ENCODE measurements at places on chromosomes 7 and 10.

- DNase-seq, result peak; percentile 39
Observed at GRCh38 chr10:93250010-93250409, 176.3 kb downstream of the CYP26A1 start.

- no peak for DNase-seq
Observed at GRCh38 chr10:62814756-62815380, 1.3 kb downstream of the EGR2 start.

GRCh38 chr7:81268551-81268950 lies 349.7 kb upstream of the SEMA3C start:
- DNase-seq, result no peak

DNA sequence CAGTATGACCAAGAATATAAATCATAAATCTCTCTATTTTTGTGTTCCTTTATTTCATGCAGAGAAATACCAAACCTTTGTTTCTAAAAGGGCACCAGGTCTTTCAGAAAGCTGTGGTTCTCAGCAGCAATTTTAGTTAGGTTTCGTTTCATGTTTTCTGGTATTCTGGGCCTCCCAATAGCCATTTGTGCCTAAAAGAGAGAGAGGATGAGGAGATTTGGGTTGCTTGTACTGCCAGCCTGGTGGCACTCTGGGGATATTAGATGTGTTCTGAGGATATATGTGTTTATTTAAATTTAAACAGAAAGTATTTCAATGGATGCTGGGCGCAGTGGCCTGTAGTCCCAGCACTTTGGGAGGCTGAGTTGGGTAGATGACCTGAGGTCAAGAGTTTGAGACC lies 471.7 kb downstream of the AUTS2 start:
- DNase-seq, result no peak

GRCh38 chr7:153023194-153023592 lies 263.6 kb downstream of the ACTR3B start:
- no peak for DNase-seq

GRCh38 chr10:110008518-110009339 lies 945 bp downstream of the ADD3 start:
- DNase-seq, result peak; percentile 62

GRCh38 chr10:64690194-64690593 lies 1169.0 kb downstream of the REEP3 start:
- DNase-seq, result no peak

DNA sequence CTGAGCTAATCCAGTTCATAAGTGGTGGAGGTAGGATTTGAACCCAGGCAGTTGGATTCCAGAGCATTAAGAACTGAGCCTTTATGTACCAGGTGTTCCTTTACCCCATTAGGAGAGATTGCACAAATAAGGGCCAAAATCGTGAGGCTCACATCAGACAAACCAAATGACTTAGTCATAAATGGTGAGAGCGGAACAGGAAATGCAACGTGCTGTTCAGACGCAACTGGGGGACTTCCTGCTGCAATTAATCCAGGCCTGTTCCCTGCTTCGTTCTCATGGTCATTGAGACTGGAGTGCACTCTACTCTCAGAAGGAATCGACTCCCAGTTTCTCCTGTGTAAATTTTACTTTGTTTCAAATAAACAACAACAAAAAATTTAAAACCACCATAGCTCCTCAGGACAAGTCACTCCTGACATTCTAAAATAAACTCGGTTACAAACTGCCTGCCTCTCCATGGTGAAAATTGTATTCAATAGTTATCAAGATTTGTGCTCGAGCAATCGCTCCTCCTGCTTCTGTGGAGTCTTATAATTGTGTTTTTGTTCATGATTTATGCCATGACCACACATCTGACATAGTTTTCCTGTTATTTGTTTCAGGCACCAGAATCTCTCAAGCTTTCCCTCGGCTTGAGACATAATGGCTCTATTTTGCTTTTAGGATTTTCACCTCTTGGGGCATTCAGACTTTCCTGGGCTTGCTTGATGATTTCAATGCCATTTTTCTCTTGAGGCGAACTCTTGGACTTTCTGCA lies 115.3 kb upstream of the BMPER start:
- no peak for DNase-seq

DNA sequence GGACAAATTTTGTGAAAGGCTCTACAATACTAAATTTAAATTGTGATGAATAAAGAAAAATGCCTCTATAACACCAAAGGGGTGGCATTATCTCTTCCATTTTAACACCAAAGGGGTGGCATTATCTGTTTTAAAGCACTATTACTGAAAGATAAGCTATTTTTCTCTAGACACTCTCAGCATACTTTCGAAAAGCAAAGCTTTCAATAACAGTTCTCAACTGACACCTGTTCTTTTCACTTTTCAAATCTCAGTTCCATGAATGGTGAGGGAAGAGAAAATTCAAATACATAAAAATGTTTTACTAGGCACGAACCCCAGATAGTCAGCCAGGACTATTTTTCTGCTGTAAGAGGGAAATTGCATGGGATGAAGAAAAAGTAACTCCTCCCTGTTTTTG lies 103.8 kb downstream of the CPEB3 start:
- DNase-seq, result no peak

- DNase-seq, result no peak
Observed at GRCh38 chr7:35727571-35727970, 32.6 kb upstream of the HERPUD2 start.

DNA sequence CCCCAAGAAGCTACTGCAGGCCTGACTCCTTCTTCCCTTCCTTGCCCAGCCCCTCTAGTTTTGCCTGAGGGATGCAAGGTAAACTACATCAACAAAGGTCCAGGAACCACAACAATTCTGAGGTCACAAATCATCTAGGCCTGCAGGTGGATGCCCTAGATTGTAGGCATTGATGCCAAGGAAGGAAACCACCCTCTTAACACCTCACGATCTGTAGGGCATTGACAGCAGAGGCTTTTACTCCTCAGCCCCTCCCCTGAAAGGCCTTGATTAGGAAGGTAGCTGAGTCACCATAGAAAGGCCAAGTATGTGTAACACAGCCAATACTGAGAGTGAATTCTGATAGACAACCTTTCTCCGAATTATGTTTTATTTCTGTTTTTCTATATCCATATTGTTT lies 46.7 kb upstream of the FAM3C start:
- no peak for DNase-seq

DNA sequence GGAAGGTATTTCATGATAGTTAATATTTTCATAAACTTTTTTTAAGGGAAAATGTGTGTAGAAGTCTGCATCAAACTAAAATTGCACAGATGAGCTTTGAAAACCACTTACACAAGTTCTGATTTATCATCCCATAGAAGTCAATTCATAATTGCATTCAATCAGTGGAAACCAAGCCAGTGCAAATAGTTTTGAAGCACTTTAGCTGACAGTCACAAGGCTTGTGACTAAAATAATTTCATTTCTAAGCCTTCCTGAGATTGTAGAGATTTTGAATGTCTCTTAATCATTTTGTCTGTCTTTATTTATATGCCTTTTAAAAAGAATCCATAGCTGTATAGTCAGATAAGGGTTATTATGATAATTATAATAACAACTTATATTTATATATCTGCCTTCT lies 41.4 kb downstream of the EXOC4 start:
- DNase-seq, result peak; percentile 8

GRCh38 chr10:124704428-124705380 lies 39.5 kb downstream of the FAM53B start:
- DNase-seq, result peak; percentile 50

DNA sequence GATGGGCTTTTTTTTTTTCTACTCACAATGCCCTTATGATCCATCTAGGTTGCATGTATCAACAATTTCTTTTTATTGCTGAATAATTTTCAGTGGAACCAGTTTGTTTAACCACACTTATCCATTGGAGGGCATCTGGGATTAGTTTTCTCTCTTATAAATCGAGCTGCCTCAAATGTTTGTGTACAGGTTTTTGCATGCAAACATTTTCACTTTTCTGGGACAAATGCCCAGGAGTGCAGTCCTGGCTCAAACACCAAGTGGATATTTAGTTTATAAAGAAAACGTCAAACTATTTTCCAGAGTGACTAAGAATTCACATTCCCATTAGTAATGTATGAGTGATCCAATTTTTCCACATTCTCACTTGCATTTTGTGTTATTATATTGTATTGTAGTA lies 313.4 kb downstream of the CXCL12 start:
- no peak for DNase-seq

DNA sequence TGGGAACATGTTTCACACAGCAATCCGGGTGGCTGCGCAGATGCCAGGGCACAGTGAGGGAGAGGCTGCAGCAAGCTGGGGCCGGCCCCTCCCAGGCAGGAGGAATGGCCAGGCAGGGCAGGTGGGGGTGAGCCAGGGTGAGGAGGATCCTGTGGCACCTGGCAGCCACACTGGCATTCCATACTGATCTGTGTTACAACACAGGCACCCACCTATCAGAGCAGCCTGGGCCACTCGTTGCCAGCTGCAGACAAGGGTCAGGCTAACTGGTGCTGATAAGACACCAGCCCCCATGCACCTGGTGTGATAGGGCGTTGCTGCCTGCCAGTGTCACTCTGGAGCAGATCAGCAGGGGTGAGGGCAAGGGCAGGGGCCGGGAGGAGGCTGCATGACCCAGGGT lies 16.6 kb upstream of the RET start:
- DNase-seq, result peak; percentile 67

- no peak for DNase-seq
Observed at GRCh38 chr7:31910191-31910590, 160.0 kb downstream of the PDE1C start.

DNA sequence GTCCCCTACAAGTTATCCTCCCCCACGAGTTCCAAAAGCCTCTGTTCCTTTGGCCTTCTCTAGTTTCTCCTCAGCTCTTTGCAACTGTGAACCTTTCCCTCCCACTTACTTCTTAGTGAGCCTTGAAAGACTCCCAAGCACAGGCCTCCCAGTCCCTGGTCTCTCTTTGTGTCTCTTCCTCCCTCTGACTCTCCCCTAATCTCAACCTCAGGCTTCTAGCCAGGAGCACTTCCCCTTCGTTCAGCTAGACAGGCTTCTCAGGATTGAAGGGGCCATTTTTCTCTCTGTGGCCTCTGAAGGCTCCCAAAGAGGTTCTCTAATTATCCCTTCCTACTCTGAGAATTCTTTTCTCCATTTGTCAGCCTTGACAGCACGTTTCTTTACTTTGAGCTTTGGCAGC lies 50.2 kb upstream of the PHYHIPL start:
- DNase-seq, result no peak

- no peak for DNase-seq
Observed at GRCh38 chr10:127115100-127115499, 81.3 kb downstream of the INSYN2A start.

DNA sequence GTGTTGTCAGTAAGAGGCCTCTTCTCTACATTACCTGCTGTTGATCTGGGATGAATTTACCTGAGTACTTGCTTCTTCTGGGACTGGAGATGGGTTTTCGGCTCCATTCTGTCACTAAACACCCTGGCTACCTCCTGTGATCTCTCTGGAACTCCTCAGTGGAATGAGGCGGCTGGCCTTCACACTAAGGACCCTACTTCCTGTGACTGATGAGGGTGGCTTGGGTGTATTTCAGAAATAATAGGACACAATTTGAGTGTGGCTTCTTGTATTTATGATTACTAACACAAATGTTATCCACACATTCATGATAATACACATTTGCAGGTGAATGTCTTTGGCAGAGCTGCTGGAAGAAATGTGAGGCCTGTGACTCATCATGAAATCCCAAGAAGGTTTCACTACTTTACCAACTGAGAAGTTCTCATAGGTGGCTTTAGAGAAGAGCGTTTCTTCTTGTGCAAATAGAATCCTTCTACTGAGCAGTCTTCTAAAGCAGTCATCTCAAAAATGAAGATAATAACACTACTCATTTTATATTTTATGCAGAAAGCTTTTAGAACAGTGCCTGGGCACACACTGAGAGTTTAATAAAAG lies 21.3 kb upstream of the EVX1 start:
- DNase-seq, result no peak

- no peak for DNase-seq
Observed at GRCh38 chr7:28245123-28245878, 64.7 kb upstream of the JAZF1 start.

GRCh38 chr7:92602352-92603088 lies 12.3 kb upstream of the FAM133B start:
- no peak for DNase-seq

- DNase-seq, result no peak
Observed at GRCh38 chr10:124386186-124387077, 32.3 kb downstream of the OAT start.

- DNase-seq, result peak; percentile 88
Observed at GRCh38 chr7:29620556-29620930, 56.9 kb downstream of the PRR15 start.

DNA sequence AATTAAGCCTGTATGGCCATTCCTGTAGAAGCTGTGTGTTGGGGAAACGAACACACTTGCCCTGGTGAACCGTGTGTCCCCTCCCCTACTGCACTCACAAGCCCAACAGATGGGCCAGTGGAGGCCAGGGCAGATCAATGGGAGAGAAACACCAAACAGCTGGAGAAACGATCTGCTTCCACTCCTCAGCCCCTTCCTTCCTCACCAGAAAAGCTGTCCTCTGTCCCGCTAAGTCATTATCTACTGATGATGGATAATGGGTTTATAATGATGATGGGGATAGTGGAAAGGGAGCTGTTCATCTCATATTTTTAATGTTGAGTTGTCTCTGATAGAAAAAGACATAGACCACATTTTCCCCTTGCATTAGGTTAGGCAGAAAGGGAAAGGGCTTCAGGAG lies 99.7 kb downstream of the ELMO1 start:
- DNase-seq, result no peak

DNA sequence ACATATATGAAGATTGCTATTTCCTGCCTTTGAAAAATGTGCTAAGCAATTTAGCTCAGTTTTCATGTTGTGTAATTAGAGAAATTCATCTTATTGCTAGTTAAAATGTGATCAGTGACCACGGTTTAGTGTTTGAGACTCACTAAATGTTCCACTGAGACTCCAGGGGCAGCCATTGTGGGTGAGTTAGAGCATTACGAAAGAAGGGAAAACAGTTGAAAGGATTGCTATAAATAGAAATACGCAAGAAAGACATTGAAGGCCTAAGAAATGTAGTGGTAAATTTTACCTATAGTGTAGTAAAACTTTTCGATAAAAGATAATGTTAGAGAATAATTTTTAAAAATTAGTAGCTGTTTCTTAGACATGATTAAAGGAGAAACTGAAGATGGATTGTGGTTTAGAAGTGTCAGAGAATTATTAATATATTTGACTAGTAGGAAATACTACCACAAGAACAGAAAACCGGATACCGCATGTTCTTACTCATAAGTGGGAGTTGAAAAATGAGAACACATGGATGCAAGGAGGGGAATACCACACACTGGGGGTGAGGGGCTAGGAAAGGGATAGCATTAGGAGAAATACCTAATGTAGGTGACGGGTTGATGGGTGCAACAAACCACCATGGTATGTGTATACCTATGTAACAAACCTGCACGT lies 394.5 kb downstream of the SEMA3D start:
- no peak for DNase-seq

- no peak for DNase-seq
Observed at GRCh38 chr10:107442035-107442505, 277.6 kb upstream of the SORCS1 start.

Measured in NCI-H146 (cell line).